ENCODE measurements at places on chromosomes 1 and 21. TPM values are rescaled to one million over a fixed set of nuclear protein-coding genes. Genes with fewer than 3 reads are reported as not detected.

Gene ATAD3C
- total RNA-seq, result 0.27 TPM

Gene WNT9A
- 0.83 TPM for total RNA-seq

Gene MTF1
- total RNA-seq, result 4.1 TPM

Gene USP33
- 78.9 TPM for total RNA-seq

Gene FCRL5
- 6.3 TPM for total RNA-seq

Gene SFPQ
- total RNA-seq, result 629 TPM

Gene IFNLR1
- 37.3 TPM for total RNA-seq

DNA sequence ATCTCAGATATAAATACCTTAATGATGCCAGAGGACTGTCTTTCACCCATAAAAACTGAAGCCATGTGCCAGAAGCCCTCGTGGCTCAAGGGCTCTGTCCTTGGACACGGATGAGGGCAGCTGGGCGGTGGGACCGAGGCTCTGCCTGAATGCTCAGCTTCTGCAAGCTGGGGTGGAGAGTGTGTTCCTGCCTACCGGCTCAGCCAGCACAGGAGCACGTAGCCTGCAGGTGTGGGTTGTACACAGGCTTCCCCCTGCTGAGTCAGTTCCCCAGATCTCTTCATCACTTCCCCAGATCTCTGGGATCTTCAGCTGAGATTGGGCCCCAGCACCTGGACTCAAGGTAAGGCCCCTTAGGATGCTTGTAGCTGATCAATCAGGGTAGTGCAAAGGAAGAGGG, 15.4 kb downstream of the KCNJ15 start:
- no peak for DNase-seq

DNA sequence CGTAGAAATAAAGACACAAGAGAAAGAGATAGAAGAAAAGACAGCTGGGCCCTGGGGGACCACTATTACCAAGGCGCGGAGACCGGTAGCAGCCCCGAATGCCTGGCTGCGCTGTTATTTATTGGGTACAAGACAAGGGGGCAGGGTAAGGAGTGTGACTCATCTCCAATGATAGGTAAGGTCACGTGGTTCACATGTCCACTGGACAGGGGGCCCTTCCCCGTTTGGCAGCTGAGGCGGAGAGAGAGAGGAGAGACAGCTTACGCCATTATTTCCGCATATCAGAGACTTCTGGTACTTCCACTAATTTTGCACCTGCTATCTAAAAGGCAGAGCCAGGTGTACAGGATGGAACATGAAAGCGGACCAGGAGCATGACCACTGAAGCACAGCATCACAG, 4.1 kb upstream of the TPRG1L start:
- no peak for DNase-seq

GRCh38 chr1:192627901-192628300, 8.0 kb upstream of the RGS13 start:
- DNase-seq, result no peak

DNA sequence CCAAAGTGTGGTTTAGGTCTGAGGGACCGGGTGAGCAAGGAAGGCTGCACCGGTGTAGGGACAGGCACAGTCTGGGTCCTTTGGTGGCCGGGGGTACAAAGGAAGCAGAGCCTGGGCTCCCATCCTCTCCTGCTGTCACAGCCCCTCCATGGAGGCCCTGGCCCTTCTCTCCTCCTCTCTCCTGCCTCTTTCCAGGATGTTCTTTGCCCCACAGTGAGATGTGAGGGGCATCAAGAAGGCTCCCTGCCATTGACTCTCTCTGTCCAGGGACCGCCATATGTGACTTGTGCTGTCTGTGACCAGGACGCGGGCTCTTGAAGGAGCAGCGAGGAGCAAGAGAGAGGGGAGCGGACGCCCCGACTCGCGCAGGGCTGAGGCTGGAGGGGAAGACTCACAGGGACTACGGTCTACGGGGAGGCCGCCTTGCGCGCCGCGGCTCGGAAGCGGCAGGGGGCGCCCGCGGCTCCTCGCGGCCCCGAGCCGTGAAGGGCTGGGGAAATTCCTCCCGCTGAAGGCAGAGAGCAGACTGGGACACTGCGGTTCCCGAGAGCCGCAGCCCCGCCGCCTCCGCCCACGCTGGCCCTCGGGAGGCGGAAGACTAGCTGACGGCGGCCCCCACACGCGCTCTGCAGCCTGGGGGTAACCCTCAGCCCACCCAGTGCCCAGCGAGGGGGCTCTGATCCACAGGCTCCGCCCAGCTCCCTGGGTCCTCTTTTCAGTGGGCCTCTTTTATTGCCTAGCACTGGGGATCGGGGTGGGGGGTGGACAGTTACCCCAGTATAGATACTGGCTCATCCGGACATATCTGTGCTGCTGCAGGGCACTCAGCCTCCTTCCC, 40.8 kb downstream of the MAB21L3 start:
- peak; percentile 55 for DNase-seq

DNA sequence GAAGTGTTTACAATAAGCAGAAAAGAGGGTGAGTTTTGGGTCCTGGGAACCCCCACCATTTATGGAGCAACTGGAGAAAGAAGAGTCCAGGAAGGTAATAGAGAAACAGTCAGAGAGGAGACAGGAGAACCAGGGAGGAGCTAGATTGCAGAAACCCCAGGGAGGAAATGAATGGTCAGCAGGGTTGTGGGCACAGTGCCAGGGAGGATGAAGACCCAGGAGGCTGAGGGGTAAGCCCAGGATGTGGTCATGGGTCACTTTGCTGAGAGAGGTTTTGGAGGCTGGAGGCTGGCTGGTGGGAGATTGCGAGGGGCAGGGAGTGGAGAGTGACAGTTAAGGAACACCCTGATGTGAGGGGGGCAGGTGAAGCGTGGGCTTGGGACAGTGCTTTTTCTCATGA, 169.9 kb upstream of the CSF3R start:
- peak; percentile 47 for DNase-seq

DNA sequence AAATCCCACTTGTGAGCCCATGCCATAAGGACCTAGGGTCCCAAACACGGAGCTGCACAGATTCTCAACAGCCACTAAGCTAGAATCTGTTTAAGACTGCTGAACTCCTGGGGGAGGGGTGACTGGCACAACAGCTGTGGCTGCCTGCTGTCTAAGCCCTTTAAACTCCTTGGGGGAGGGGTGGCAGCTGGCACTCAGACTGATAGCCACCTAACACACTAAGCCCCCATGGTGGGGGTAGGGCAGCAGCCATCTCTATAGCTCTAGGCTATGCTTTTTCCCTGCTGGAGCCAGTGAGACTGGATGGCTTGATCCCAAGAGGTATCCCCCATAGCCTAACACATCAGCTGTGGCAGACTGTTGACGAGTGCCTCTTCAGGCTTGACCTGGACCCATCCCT, 73.3 kb upstream of the FMO3 start:
- no peak for DNase-seq

GRCh38 chr1:90501281-90501680, 215.8 kb downstream of the BARHL2 start:
- DNase-seq, result no peak

DNA sequence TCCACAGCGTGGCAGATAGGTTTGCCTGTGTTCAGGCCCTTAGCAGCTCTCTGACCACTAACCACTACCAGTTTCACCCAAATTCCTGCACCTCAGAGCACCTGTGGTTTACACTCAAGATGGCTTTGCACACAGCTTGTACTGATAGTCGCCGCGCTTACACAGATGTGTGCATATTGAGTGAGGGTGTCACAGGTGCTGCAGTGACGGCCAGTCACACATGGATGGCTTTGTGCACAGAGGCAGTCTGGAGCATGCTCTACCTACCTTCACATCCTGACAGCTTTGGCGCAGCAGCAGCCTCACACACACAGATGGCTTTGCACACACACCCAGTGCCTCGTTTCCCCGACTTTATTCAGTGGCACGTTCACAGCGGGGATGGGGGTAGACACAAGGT, 7.5 kb downstream of the DMAP1 start:
- peak; percentile 65 for DNase-seq

GRCh38 chr1:232108598-232108997, 482.0 kb downstream of the DISC1 start:
- no peak for DNase-seq

- no peak for DNase-seq
These were observed 118.8 kb downstream of the RNF220 start for GRCh38 chr1:44523593-44524591.

- DNase-seq, result no peak
These were observed 43.1 kb downstream of the ZNF281 start for GRCh38 chr1:200366577-200367253.

- no peak for DNase-seq
These were observed 46.2 kb downstream of the SYT2 start for GRCh38 chr1:202664083-202664482.

GRCh38 chr1:153025797-153026196, 5.2 kb upstream of the SPRR1B start:
- no peak for DNase-seq

DNA sequence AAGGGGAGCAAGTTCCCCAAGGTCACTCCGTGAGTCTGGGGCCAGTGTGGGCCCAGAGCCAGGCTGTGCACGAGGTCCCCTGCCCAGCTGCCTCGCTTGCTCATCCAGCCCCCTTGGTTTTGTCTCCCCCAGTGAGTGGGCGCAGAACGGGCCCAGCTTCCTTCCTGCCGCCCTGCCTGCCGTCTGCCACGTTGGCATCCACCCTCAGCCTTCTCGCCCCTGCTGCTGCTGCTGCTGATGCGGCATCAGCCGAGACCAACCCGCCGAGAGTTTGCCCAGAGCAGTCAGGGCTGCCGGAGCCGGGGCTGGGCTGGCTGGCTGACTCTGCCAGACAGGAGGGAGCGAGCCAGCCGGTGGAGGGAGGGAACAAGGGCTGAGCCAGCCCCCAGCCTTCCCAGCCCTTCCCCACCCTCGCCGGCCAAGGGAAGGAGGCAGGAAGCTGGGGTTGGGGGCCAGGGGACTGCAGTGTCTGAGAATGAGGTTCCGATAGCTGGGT, 31.4 kb upstream of the WASF2 start:
- no peak for DNase-seq

DNA sequence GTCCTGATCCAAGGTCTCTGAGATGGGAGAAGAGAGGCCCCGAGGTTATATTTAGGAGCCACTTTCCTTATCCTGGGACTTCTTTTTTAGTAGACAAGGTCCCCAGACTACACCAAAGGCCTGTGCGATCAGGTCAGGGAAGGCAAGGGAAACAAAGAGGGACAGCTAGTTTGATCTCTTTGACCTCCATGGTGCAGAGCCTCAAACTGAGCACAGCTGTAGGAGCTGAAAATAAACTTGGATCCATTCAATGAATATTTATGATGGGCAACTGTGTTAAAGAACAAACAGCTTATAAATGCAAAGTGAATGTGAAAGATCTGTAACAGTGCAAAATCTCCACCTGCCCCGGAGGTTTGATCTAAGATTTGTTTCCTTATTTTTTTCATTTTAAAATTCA, 256.6 kb downstream of the DYRK1A start:
- DNase-seq, result no peak

DNA sequence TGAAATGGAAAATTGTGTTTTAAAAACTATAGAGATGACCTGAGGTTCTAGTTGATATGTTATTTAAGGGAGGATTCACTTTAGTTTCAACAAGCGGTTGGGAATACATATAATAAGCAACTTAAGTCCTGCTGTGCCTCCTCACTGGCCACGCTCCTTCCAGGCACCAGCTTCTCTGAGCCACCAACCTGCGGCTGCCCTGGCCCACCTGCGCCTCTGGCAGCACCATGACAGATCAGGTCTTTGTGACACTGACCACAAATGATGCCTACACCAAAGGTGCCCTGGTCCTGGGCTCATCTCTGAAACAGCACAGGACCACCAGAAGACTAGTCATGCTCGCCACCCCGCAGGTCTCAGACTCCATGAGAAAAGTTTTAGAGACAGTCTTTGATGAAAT, 7.0 kb upstream of the USP24 start:
- no peak for DNase-seq

DNA sequence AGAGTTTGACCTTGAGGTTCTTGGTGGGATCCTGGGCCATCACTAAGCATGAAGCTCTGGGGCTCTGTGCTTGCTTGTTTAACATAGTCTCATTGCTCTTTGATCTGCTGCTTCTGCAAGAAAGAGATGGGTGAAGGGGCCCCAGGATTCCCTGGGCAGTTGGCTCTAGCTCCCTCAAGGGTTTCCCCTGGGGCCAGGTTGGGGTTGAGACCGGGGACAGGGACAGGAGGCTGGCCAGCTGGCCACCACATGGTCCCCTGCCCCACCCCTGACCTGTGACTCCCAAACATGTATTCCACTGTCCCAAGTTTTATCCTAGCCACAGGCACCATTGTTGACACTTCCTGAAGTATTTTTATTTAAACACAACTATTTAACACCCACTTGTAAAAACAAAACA, 69.5 kb downstream of the FHAD1 start:
- no peak for DNase-seq

GRCh38 chr21:27570306-27570868, 603.5 kb upstream of the ADAMTS5 start:
- DNase-seq, result peak; percentile 61

GRCh38 chr1:28973596-28974421, 59.4 kb downstream of the EPB41 start:
- DNase-seq, result no peak

DNA sequence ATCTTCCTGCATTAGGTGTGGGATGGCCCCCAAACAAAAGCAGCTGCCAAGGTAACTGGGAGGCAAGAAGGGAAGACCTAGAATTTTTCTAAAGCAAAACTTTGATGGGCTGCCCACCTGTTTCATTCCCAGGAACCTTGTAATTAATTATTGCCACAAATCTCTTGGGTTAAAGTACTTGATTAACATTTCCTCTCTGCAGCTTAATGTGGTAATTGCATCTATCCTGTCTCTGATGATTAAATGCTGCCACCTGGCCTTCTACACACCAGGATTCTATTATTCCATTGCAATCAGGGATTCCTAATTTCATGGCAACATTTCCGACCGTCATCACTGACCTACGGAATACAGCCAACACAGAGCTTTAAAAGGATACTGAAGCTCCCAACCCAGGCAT, 68.3 kb upstream of the RC3H1 start:
- no peak for DNase-seq

GRCh38 chr21:25283720-25284119, 323.6 kb downstream of the MRPL39 start:
- DNase-seq, result no peak

DNA sequence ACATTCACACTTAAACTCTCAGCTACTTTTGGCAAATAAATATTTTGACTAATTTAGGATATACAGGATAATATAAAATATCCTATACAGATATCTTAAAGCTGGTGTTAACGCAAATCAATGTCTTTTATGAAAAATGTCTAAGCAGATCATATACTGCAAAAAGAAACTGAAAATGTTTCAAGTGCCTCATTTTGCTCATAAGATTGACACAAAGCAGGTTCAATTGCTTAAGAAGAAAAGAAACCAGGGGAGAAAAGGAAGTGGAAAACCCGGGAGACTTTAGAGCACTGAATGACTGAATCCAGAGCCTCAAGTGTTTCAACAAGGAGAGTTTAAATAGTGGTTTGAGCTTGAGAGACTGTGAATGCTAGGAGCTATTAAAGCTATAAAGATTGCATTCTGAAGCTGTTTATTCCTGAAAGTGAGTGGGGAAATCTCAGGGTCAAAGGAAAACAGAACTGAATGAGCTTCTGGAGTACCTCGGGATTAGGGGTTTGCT, 1943.0 kb downstream of the MRPL39 start:
- DNase-seq, result no peak
